ENCODE measurements at places on chromosomes 2 and 18. TPM values are rescaled to one million over a fixed set of nuclear protein-coding genes. Genes with fewer than 3 reads are reported as not detected.

The CIDEA gene
- not detected for total RNA-seq

The HSBP1L1 gene
- not detected for total RNA-seq

The NT5C1B gene
- total RNA-seq = not detected

The FTCDNL1 gene
- total RNA-seq = 1.8 TPM
